A549 treated with RU486 at 1 μM for 4 hours (cell line): ENCODE measurements at places on chromosomes 6 and 20. TPM values are rescaled to one million over a fixed set of nuclear protein-coding genes. Genes with fewer than 3 reads are reported as not detected.

The TRPC4AP gene
- 48.3 to 58.1 TPM (median 54.8 TPM) in 5 replicates for total RNA-seq

The SPATS1 gene
- not detected in 5 replicates for total RNA-seq

The CRISP3 gene
- total RNA-seq = 0.06 TPM in 1 of 5 replicates, not detected in the others

The SULF2 gene
- 20.7 to 25.8 TPM (median 21.3 TPM) in 5 replicates for total RNA-seq

The PMEPA1 gene
- total RNA-seq = 195 to 491 TPM (median 365 TPM) in 5 replicates

The C20orf202 gene
- 0.09 to 0.12 TPM in 2 of 5 replicates, not detected in the others for total RNA-seq

The LY6G6D gene
- not detected in 5 replicates for total RNA-seq

The MCHR2 gene
- total RNA-seq = not detected in 5 replicates

The SAPCD1 gene
- 2.0 to 4.2 TPM (median 3.7 TPM) in 5 replicates for total RNA-seq

The AIF1 gene
- total RNA-seq = not detected in 5 replicates

The KDM1B gene
- 6.3 to 7.8 TPM (median 7.3 TPM) in 5 replicates for total RNA-seq

The HSPA12B gene
- total RNA-seq = 0.29 to 0.43 TPM (median 0.34 TPM) in 5 replicates

The DEFB124 gene
- total RNA-seq = not detected in 5 replicates

The TOX2 gene
- 8.9 to 10.2 TPM (median 9.4 TPM) in 5 replicates for total RNA-seq

The KHDC1L gene
- 0.25 to 0.51 TPM (median 0.39 TPM) in 4 of 5 replicates, not detected in the other for total RNA-seq

The PPIL6 gene
- 1.5 to 3.1 TPM (median 2.6 TPM) in 5 replicates for total RNA-seq

The ZC2HC1B gene
- not detected in 5 replicates for total RNA-seq

The PBOV1 gene
- total RNA-seq = not detected in 5 replicates

The MROH8 gene
- total RNA-seq = 0.81 to 2.2 TPM (median 1.0 TPM) in 5 replicates

The WFDC12 gene
- not detected in 5 replicates for total RNA-seq

The BPIFB4 gene
- total RNA-seq = not detected in 5 replicates

The PAK5 gene
- total RNA-seq = not detected in 5 replicates

The COL19A1 gene
- not detected in 5 replicates for total RNA-seq

The SPEF1 gene
- total RNA-seq = 1.5 to 2.1 TPM (median 2.0 TPM) in 5 replicates

The CCN6 gene
- total RNA-seq = not detected in 5 replicates

The APOBEC2 gene
- not detected in 5 replicates for total RNA-seq

The GINS1 gene
- total RNA-seq = 21.7 to 35.7 TPM (median 34.4 TPM) in 5 replicates

The C6orf58 gene
- 0.13 to 0.33 TPM (median 0.13 TPM) in 3 of 5 replicates, not detected in the others for total RNA-seq

The WDR27 gene
- 6.4 to 12.0 TPM (median 9.9 TPM) in 5 replicates for total RNA-seq

The PET117 gene
- total RNA-seq = 21.8 to 29.8 TPM (median 26.4 TPM) in 5 replicates

The BPI gene
- not detected in 5 replicates for total RNA-seq
